ENCODE measurements at places on chromosomes 7 and 10.

DNA sequence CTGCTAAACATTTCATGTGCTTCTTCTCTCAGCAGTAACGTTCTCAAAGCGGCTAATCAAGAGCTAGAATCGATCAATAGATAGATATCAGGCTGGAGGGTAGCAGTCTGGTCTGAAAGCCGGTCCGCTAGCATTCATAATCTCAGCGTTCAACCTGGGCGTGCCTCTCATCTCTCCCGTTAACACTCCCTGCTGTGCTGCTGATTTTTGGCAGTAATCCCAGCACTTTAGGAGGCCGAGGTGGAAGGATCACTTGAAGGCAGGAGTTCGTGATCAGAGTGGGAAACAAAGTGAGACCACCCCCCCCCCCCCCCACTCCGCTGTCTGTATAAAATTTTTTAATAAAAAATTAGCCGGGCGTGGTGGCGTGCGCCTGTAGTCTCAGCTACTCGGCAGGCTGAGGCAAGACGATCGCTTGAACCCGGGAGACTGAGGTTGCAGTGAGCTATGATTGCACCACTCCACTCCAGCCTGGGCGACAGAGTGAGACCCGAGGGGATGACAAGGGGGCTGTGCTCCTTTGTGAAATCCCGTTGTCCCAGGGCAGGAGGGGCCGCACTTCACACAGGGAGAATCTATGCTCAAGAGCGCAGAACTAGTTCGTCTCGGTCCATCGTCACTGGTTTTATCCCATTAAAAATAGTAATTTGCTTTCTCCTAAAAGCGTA, 624 bp upstream of the CEP55 start:
- DNase-seq: no peak

DNA sequence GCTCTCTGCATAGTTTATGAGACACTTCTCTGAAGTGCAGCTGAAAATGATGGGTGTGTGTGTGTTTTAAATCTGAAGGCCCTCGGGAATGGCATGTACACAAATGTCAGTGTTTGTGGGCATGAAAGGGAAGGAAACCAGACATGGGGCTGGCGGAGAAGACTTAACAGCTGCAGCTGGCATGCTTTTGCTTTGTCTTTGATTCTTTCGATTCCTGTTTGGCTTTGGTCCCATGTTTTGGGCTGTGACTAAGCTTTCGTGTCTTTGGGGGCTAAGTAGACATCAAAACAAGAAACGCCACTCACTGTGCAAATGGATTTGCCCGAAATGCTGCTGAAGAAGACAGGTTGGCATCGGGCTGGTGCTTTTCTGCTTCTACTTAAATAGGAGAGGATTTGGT, 179.3 kb downstream of the PFKFB3 start:
- DNase-seq: peak; percentile 54

DNA sequence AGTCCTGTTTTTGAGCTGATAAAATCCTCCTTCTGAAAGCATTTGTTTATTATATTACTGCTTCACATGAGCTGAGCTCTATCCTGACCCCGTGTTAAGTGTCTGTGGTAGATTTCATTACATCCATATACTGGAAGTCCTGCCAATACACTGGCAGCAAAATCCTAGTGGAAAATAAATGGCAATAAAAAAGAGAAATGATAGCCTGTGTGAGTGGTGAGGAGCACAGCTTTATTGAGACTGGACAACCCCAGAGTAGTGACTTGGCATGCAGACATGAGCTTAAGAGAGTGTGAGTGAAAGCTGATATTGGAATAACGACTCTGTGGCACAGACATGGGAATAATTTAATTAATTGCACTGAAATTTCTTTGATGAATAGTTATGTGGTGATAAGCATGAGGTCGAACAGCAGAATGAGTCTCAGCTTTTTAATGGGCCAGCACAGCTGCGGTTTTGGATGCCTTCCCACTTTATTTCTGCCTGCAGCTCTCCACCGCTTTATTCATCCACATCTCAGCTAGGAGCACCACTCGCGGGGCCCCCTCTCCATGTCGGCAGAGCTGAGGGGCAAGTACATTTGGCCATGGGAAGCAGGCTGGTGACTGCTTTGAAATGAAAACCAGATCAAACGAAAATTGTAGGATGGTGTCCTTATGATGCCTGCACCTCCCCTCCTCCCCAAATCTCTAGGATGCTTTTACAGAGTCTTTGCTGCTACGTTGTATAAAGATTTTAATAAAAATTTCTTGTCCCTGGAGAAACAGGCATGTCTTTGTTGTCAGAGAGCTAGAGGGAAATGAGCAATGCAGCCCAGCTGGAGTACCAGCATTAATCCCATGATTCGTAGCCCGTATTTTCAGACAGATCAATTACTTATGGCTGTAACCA, 494.3 kb downstream of the AUTS2 start:
- DNase-seq: no peak

DNA sequence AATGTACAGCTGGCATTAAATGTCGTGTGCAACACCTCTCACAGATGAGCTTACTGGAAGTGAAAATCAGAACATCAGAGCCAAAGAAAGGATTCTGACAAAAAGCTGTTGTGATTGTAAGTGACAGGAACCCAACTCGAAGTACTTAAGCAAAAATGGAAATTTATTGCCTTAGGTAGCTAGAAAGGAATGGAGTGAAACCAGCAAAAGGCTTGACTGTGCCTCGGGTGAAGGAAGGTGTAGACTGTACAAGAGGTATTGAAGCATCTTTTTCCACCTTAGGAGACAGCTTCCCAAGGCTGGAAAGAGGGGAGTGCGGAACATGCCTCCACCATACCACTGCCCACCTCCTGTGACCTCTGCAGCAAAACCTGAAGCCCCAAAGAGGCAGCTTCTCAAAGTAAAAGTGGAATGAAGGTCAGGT, 27.3 kb upstream of the ITGB1 start:
- no peak for DNase-seq

- no peak for DNase-seq
Observed at GRCh38 chr7:122161628-122162027, 17.6 kb upstream of the AASS start.

DNA sequence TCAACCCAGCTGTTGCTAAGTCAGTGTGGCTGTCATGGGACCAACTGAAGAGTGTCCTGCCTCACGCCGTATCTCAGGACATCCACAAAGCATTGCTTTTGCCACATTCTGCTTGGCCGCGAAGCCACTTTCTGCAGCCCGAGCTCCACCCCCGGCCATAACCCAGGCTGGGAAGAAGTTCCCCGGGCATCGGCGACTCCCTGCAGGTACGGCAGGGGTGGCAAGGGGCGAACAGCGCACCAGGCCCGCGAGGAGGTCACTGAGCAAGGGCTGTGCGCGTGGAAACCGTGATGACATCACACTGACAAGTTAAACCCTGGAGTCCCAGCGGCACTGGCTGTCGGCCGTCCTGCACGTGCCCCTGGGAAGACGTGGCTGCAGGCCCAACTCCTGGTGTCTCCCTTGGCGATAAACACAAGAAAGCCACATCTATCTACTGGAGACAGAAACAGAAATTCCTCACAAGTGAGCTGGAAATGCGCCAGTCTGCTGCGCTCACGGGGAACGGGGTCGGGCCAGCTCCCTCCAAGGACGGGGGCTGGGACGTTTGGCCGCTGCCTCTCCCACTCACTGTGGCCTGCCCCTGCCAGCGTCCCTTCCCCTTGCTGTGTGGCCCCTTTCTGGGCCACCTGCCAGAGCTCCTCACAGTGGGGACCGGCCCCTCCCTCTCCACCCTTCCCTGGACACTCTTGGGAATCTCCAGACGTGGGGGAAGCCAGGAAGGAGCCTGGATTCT, 326.3 kb downstream of the DNAJB6 start:
- DNase-seq: no peak

DNA sequence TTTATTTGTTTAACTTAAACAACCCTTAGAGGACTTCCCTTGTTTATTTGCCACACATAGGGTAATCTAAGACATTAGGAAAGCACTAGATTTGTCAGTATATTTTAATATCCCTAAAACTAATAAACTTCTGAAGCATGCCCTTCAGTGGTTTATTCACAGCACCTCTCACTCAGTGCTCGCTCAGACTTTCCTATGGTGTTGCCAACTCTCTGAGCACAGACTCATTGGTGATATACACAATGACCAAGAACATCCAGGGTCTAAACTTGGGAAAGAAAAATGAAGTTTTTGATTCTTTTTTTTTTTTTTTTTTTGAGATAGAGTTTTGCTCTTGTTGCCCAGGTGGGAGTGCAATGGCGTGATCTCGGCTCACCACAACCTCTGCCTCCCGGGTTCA, 82.2 kb downstream of the RAB11FIP2 start:
- DNase-seq: no peak

DNA sequence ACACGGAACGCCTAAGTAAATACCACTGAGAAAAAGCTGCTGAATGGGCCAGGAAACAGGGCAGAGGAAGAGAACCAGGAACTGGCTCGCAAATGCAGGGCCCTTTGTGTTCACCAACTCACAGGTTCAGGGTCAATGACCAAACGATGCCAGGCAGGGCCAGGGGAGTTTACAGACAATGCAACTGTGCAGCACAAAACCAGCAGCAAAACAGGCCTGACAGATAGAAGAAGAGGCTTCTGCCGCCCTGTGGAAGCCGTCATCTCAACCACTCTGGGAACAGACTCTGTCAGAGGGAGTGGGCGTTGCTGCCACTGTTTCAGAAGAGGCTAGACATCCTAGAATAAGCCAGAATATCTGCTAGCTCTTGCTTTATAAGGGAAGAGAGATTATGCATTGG, 117.9 kb downstream of the KMT2E start:
- no peak for DNase-seq

DNA sequence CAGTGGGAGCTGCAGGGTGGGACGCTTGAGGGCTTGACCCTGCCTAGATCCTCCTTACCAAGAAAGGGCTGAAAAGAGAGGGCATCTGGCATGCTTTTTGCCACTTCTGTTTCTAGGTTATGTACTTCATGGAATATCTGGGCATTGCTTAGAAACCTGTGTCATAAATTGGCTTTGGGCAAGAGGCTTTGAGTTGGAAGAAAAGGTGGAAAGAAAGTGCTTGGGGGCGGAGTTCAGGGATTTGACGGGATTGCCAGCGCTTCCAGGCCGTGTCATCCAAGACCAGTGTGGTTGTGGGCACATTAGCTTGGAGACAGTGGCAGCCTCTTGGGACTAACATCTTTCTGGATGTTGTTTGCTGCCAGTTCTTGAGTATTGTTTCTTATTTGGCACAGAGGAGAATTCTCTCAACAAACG, 825 bp downstream of the ZNF862 start:
- DNase-seq: no peak

- DNase-seq: no peak
Observed at GRCh38 chr10:101967713-101968112, 88.3 kb downstream of the ARMH3 start.

DNA sequence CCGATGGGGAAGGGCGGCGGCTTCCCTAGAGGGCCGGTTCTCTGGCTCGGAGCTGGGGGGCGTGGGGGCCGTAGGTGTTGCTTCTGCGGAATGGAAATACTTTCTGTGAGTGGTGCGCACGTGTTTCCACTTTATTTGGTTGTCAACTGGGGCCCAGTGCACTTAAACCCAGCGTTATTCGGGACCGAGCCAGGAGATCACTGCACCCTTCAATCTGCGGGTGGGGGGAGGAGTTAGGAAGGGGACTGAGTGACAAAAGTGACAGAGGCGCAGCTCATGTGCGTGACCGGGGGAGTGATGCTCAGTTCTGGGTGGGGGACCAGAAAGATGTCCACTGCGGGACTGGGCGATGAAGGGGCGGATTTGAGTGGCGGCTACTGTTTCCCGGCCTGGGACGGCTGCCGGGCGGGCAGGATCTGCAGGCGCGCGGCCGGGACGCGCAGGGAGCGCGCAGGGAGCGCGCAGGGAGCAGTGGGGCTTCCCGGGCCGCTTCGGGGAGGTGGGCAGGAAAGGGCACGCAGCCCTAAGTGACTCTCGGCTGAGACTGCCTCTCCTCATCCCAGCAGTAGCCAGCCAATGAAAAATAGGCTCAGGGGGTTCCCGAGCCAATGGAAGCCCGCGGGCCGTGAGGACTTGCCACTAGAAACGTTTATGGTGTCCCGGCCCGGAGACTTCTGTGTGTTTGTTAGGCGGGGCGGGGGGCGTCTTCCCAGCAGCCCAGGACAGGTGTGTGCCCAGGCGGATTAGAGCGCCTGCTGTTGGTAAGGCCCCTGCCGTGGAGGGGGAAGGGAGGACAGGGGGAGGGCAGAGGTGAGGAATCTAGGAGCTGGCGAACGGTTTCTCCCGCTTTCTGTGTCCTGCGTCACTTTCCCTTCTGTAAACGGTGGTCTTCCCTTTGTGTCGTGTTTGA, 54.3 kb upstream of the KDM7A start:
- peak; percentile 61 for DNase-seq

GRCh38 chr10:14382531-14382930, 51.8 kb upstream of the FRMD4A start:
- DNase-seq: no peak

GRCh38 chr7:114629762-114630161, 215.1 kb downstream of the FOXP2 start:
- no peak for DNase-seq

- DNase-seq: no peak
Observed at GRCh38 chr7:26696161-26696560, 168.2 kb downstream of the SKAP2 start.

DNA sequence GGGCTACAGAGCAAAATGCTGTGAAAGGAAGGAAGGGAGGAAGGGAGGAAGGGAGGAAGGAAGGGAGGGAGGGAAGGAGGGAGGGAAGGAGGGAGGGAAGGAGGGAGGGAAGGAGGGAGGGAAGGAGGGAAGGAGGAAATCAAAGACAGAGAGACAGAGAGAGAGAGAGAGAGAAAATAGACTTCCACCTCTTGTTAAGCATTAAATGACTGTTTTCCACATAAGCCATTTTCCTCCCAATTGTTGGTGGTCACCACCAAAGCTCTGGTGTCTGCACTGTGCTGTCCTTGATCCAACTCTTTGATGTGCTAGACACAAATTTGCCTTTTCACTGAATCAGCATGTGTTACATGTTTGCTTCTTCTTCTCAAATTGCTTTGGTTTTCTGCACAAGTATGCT, 90.7 kb upstream of the INHBA start:
- DNase-seq: no peak

DNA sequence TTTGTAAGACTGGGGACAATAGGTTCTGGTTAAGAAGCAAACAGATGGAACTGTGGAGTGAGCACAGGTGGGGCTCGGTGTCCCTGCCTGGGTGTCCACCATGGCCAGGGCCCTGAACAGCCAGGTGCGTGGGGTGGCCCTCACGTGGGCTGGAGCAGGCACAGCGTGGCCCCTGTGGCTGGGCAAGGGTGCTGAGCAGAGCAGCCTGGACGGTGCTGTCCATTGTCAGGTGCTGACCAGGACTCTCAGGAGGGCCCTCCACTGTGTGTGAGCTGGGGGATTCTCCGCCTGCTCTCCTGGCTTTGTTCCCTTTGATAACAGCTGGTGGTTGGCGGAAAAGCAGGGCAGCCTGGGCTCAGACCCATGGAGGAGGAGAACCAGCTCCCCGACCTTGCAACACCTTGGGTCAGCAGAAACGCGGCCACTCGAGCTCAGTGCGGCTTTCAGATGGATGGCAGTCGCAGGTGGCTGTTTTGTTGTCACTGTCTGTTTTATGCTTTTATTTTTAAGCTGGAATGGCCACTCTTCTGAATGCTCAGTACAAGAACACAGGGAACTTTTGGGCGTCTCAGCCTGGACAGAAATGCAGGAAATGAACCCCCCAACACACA, 273.9 kb upstream of the ADARB2 start:
- no peak for DNase-seq
